ENCODE measurements at places on chromosomes 5 and 9.

DNA sequence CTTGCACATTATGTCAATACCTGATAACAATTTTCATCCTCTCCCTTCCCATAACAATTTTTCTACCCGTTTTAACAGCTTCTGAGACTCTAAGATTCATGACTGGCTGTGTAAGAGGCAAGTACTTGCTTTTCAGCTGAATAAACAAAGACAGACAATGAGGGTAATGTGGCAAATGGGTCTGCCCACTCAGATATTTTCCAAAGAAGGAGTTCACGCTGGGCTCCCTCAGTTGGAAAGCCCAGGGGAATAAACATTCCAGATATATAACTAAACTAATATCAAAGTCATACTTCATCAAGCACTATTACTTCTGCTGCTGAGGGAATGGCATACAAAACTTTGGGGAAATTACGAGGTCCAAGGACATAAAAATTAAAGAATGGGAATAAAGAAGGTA, 24.4 kb downstream of the MEGF9 start:
- DNase-seq = peak; percentile 40

DNA sequence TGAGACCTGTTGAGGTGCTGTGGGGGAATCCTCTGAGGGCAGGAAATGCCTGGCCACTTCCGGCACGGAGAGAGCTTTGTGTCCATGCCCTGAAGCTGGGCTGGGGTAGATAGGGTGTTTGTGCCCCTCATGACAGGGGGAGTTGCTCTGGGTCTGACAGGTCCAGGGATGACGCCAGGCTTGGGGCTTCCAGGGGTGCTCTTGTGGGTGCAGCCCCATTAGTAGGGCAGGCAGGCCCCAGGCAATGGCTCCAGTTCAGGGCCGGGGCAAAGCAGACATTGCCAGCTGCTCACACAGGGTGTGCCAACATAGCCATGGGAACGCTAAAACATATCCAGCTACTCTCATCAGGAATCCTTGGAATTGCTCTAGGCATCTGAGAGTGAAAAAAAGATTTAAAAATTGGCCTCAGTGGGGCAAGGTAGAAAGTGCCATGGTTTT, 21.1 kb downstream of the PITX1 start:
- no peak for DNase-seq

- no peak for DNase-seq
Observed at GRCh38 chr9:136656795-136657611, 5.7 kb upstream of the EGFL7 start.

DNA sequence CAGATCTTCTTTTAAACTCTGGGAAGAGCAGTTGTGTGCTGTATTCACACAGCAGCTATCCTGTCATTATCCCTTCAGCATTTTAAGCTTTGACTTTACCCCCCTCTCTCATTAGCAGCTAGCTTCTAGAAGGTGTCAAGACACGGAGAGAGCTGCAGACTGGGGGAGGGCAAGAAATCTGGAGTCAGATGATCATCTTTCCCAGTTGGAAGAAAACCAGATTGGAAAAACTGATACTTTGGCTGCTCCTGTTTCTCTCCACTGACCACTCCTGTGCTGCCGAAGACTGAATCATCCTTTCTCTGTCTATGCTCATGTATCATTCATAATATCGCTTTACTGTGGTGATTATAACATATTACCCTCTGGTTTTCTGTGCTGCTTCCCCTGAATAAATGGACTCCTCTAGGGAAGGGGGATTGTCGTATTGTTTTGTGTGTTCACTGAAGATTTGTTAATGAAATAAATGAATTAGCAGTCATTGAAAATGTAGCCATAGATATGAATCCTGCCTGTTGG, 75.1 kb downstream of the SH3GL2 start:
- DNase-seq = no peak

DNA sequence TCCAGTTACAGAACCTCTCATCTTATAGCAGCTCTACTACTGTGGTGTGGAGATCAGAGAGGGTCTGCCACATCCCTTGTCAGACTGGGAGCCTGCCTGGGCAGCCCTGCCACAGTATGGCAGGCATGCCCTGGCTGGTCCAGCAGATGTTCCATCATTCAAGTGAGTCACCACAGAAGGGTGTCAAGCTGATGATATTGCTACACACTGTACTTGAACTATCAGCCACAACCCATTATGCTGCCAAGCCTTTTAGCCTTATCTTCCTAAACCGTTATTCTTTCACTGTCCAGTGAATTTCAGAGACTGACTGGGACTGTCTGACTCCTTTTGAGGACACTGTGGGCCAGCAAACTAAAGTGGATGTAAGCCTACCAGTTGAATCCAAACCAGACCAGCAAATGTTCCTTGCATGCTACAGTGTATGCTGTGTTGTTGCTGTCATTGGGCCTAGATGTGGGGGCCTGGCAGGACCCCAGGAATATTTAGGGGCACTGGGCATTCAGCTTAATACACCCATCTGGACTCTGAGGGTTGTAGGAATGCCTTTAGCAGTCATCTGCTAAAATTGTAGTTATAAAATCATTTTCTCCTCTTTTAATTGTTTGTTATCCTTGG, 202.6 kb downstream of the NR3C1 start:
- DNase-seq = peak; percentile 34

- DNase-seq = no peak
Observed at GRCh38 chr5:160317434-160317833, 5.1 kb upstream of the CCNJL start.

Measured in NCI-H1105 (cell line).